ENCODE measurements at places on chromosomes 6 and 20.

GRCh38 chr6:155195903-155196302, 67.9 kb upstream of the CLDN20 start:
- DNase-seq = no peak

DNA sequence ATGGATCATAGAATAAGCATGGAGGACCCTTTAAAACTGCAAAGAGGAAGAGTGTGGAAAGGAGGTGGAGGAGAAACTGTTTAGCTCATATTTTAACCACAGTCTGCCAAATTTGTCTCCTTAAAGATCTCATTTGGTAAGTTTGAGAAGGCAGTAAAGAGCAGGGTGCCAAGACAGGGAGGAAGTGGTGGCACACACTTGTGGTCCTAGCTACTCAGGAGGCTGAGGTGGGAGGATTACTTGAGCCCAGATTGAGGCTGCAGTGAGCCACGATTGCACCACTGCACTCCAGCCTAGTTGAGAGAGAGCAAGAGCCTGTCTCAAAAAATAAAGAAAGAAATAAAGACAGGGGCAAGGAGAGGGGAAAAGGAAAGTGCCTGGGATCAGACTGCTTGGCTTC, 16.8 kb upstream of the DCBLD1 start:
- no peak for DNase-seq

DNA sequence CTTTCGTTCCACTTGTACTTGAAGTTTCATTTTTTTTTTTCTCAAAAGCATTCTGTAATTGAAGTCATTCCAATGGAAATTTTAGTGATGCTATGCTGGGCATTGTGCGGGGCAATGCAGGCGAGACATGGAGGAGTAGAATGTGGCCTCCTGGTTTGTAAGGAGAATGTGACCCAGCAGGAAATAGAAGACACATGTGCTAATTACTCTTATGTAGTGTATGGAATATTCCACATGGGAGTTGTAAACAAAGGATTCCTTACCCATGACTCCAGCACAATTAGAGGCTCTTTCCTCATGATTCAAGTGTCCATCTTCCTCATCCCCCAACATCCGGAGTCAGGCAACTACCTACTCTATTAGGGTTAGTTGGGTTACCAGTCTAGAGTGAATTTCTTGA, 14.9 kb upstream of the RFPL4B start:
- DNase-seq = no peak

DNA sequence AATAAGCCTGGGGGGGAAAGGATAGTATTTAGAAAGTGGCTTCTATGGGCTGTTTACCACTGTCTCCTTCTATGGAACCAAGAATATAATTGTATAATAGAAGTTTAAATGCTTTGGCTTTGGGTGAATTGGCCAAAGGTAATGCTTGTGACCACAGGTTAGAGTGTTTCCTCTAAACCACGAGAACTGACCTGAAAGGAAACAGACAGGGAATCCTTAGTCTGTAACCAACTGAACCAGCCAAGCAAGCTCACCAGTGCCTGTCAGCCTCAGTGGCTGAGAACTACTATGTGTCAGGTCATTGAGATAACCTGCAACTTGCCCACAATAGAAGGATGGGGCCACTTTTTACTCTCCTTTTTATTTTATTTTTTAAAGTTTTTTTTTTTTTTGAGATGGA, 47.9 kb upstream of the TXNDC5 start:
- DNase-seq = no peak

GRCh38 chr6:156662025-156662445, 115.1 kb upstream of the ARID1B start:
- no peak for DNase-seq

DNA sequence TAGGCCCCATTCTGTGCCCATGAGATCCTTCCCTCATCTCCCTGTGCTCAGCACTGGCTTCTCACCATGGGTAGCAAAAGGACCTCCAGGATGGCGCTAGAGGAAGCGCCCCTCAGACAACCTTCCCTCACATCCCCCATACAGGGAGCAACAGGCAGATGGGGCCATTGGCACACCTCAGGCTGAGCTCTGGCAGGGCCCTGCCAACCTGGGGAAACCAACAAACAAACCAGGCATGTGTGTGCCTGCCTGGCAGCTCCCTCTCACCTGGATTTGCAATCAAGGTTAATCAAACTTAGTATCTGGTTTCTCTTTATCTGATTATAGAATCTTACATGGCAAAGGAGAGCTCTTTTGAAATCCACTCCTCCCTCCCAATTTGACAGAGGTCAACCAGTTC, 134.9 kb downstream of the SLC23A2 start:
- DNase-seq = no peak

DNA sequence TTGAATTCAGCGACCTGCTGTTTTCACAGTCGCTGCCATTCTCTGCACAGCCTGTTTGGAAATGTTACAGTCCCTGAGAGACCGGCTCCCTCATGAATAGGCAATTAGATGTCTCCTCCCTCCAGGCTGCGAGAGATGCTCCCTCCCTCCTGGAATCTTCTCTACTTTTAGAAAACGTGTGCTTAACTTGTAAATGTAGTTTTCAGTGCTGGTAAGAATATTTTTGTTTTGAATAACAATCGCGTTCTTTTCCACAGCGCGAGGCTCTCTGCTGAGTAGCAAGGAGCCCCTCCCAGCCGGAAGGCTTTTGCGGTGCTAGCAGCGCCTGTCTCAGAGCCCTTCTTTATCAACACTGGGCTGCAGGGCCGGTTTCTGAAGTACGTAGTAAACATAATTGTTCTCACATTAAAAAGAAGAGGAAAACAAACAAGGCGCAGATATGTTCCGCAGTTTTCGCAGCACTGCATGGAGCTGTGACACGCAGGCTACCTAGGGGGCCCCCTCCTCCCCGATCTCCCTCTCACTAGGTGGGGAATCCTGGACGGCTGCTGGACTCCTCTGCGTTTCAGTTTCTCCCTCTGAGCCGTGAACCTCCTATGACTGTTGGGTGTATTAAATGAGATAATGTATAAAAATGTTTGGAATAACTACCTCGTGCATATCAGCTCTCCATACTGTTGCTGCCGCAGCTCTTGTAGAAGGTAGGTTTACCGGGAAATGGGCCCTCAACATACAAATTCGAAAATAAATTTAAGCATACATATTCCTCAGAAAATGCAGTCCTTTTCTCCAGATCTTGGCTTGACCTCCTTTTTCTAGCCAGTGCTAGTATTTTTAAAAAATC, 79.0 kb upstream of the SPACA1 start:
- DNase-seq = no peak

Measured in activated CD4-positive, alpha-beta T cell treated with anti-CD3 and anti-CD28 coated beads, Interleukin-2, amount 50 U/mL, for 4 hours (primary cell).